Stimulated activated memory B cell treated with anti-CD40 and anti-IgM and Interleukin-4, amounts not matched to agents 10 μg/mL and 1 μg/mL and 100 μg/mL, for 72 hours (primary cell): ENCODE measurements at places on chromosomes 2 and 18.

DNA sequence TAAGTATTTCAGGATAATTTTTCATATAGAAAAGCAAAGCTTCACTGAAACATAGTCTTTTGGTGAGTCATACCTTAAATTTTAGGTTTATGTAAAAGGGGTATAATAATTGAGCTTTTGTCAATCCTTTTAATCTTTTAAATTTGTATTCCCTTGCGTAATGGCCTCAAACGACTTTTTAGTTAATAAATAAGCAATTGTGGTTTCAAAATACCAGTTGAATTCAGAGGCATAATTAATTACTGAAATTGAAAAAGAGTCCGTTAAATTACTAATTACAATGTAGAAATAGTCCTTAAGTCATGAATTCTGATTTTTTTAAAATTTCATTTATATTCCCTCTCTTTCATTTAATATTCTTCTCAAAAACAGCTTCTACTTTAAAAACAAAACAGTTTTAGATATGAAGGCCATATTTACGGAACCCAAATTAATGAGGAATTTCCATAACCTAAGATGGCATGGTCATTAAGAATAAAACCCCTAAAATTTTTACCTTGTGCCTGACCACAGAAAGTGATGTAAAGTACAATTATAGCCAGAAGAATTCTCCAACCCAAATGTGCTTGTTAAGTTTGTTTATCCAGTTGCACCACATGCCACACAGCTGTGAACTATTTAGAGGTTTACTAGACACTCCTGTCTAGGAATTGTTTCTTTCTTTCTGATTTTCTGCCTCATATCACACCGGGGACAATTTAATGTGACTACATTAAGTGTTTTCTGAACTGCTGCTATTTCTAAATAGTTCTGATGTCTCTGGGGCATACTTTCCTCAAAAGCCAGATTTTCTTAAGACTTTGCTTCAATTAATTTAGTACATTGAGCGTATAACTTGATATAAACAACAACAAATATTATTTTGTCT lies 60.7 kb upstream of the ITGA4 start:
- ATAC-seq: no peak
- peaks cover 24% of the 10 kb centered on the region for H3K4me1 ChIP-seq
- no peak overlapping the region for H3K4me3 ChIP-seq
- no peak overlapping the region for H3K27ac ChIP-seq
- no peaks in the 10 kb centered on the region for H3K27me3 ChIP-seq

GRCh38 chr18:417495-417894 lies 83.0 kb downstream of the COLEC12 start:
- no peak overlapping the region for H3K27ac ChIP-seq
- no peaks in the 10 kb centered on the region for H3K36me3 ChIP-seq
- H3K4me1 ChIP-seq: no peaks in the 10 kb centered on the region

DNA sequence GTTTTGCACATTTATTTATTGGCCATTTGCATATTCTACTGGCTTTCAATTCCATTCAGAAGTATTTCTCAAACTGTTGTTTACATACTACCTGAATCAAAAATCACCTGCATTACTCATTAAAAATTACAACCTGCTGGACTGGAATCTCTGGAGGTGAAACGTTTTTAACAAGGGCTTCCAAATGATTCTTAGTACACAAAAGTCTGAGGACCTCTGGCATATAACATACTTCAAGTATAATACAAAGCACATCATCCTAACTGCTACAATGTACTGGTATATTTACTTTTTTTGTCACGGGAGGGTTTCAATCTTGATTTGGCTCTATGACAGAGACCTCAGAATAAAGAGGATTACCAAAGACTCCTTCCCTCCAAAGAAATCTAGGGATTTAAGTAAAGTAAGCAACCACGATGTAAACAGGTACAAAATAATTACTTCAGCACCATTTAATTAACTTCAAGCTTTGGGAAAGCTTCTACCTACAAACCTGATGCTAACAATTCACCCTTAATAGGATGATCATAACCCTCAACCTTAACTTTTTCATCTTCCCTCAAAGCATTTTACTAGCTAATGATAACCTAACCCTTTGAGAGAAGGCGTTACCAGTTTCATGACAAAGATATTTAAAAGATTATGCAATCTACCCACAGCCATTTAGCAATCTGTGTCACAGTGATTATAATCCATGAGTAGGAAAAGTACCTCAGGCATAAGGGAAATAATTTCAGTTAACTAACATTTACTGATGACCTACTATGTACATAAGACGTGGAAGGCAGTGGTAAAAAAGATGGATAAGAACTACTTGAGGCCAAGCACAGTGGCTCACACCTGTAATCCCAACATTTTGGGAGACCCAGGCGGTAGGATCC lies 24.7 kb downstream of the ATAD2B start:
- peaks cover 36% of the 10 kb centered on the region for H3K4me1 ChIP-seq
- H3K4me3 ChIP-seq: no peak overlapping the region
- peaks cover 6% of the 10 kb centered on the region for H3K36me3 ChIP-seq
- H3K27ac ChIP-seq: no peak overlapping the region
- no peak for ATAC-seq
- no peaks in the 10 kb centered on the region for H3K27me3 ChIP-seq

GRCh38 chr2:46119453-46119852 lies 177.8 kb upstream of the EPAS1 start:
- peaks cover 46% of the 10 kb centered on the region for H3K36me3 ChIP-seq
- H3K4me1 ChIP-seq: no peaks in the 10 kb centered on the region
- no peak overlapping the region for H3K27ac ChIP-seq

DNA sequence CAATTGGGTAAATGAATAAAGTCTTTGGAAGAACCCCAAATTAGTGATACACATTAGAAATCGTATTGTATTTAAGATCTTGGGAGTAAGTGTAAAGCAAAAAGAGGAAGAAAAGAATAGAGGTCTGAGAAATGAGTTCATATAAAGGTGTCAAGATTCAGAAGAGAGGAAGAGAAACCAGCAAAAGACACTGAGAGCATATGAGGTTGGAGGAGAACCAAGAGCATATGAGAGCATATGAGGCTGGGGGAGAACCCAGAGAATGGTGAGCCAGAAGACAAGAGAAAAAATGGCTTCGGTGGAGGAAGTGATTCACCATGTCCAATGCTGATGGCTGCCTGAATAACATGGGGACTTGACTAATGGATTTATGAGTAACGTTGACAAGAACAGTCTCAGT lies 620.1 kb upstream of the GCFC2 start:
- no peak for ATAC-seq
- no peak overlapping the region for H3K27ac ChIP-seq
- no peaks in the 10 kb centered on the region for H3K36me3 ChIP-seq
- H3K4me3 ChIP-seq: no peak overlapping the region
- no peaks in the 10 kb centered on the region for H3K27me3 ChIP-seq
- no peaks in the 10 kb centered on the region for H3K4me1 ChIP-seq

DNA sequence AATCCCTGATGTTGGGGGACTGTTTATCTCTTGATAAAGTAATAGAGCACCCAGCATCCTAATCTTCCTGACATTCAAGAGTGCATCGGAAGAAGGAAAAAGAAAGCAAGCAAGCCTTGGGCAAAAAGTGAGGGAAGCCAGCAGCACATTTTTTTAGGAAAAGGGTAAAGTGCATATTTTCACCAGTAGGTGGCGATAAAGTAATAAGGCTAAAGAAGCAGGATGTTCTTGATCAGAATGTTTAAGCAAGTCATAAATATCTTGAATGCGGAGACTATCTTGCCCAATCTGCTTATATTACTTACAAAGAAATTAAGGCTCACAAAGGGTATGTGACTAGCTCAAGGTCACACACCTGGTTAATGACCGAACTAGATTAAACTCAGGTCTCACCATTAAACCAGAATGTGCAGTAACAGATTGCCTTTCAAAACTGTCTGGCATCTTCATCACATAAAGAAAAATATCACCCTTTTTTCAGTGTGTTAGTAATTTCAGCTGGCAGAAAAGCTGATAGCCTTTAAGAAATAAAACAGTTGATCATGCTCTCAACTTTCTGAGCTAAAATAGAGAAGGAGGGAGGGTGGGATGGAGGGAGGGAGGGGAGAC lies 83.8 kb downstream of the VIT start:
- no peak overlapping the region for H3K4me3 ChIP-seq
- no peak overlapping the region for H3K27ac ChIP-seq
- no peaks in the 10 kb centered on the region for H3K36me3 ChIP-seq
- peaks cover 17% of the 10 kb centered on the region for H3K27me3 ChIP-seq
- no peaks in the 10 kb centered on the region for H3K4me1 ChIP-seq

DNA sequence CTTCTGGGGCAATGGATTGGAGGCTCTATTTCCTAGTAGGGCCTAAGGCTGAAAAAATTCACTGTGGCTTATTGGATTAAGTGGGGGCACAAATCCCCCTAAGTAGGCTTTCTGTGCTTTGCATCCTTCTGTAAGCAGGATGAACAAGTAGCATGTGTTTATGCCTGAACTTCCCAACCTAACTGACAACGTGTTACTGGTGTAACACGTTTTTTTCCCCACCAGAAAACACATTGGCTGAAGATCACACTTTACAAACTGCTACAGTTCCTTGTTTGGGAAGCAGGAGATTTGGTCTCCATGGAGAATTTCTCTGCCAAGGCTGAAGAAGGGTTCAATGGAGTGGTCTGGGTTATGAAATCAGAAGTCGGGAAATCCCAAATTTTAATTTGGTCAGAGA lies 7.2 kb upstream of the ITGA6 start:
- H3K36me3 ChIP-seq: no peaks in the 10 kb centered on the region
- H3K4me3 ChIP-seq: no peak overlapping the region
- H3K27ac ChIP-seq: no peak overlapping the region
- no peak for ATAC-seq
- H3K4me1 ChIP-seq: no peaks in the 10 kb centered on the region

DNA sequence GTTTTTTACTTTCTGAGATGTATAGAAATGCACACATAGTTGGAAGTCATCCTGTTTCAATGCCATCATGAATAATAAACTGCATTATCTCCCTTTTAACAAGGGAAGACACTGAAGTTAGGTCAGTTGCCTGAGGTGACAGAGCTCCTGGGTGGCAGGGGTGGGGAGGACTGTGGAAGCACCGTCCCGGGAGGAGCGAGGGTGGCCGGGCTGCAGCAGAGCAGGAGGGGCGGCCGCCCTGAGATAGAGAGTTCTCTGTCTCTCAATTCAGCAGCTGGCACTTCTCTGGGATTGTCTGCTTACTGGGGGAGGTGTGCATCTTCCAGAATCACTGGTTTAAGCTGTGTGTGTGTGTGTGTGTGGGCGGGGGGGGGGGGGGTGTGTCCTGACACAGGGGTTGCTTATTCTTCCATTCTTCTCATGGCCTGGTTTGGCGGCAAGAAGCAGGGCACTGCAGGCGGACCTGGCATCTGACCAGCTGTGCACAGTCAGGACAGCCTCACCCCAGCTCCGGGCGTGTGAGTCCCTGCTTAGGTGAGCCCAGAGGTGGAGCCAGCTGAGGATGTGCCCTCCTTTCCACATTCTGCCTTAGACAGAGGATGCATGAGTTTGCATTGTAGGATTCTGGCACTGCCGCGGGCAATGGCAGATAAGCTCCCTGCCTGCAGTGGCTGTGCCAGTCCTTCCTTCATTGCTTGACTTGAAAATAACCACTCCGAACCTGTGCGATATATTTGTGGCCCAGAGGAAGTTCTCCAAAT lies 40.4 kb downstream of the VWA3B start:
- no peak for ATAC-seq
- no peak overlapping the region for H3K27ac ChIP-seq
- H3K4me1 ChIP-seq: peaks cover 18% of the 10 kb centered on the region
- no peaks in the 10 kb centered on the region for H3K36me3 ChIP-seq
- no peaks in the 10 kb centered on the region for H3K27me3 ChIP-seq
- no peak overlapping the region for H3K4me3 ChIP-seq

DNA sequence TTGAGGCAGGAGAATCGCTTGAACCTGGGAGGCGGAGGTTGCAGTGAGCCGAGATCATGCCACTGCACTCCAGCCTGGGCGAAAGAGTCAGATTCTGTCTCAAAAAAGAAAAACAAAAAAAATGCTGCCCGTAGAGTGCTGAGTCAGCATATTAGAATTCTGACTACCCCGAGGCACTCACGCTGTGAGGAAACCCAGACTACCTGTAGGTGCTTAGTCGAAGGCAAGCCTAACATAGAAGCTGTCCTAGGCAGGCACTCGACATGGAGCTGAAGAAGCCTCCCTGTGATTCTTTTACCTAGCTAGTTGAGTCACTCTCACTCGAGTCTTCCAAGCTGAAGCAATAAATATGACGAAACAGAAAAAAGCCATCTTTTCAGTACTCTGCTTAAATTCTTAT lies 1323.2 kb upstream of the DDX18 start:
- H3K4me3 ChIP-seq: no peak overlapping the region
- no peaks in the 10 kb centered on the region for H3K4me1 ChIP-seq
- H3K36me3 ChIP-seq: no peaks in the 10 kb centered on the region
- no peak for ATAC-seq
- H3K27ac ChIP-seq: no peak overlapping the region

- no peak overlapping the region for H3K27ac ChIP-seq
- no peak overlapping the region for H3K4me3 ChIP-seq
These were observed 223.1 kb upstream of the PARD3B start for GRCh38 chr2:204321910-204322751.

- no peaks in the 10 kb centered on the region for H3K27me3 ChIP-seq
- peaks cover 36% of the 10 kb centered on the region for H3K4me1 ChIP-seq
- peak overlapping the region; percentile 79 for H3K27ac ChIP-seq
These were observed 280.7 kb upstream of the HNRNPA3 start for GRCh38 chr2:176931588-176932563.

- ATAC-seq: no peak
- peaks cover 17% of the 10 kb centered on the region for H3K4me1 ChIP-seq
- no peak overlapping the region for H3K4me3 ChIP-seq
- no peaks in the 10 kb centered on the region for H3K27me3 ChIP-seq
- H3K36me3 ChIP-seq: no peaks in the 10 kb centered on the region
These were observed 850 bp downstream of the CATIP start for GRCh38 chr2:218357236-218358177.

- ATAC-seq: no peak
- peaks cover 11% of the 10 kb centered on the region for H3K4me1 ChIP-seq
- H3K4me3 ChIP-seq: no peak overlapping the region
These were observed 29.5 kb downstream of the RNF144A start for GRCh38 chr2:6946722-6947121.

- H3K36me3 ChIP-seq: no peaks in the 10 kb centered on the region
- no peak overlapping the region for H3K4me3 ChIP-seq
These were observed 6.6 kb upstream of the BARD1 start for GRCh38 chr2:214816008-214816533.

DNA sequence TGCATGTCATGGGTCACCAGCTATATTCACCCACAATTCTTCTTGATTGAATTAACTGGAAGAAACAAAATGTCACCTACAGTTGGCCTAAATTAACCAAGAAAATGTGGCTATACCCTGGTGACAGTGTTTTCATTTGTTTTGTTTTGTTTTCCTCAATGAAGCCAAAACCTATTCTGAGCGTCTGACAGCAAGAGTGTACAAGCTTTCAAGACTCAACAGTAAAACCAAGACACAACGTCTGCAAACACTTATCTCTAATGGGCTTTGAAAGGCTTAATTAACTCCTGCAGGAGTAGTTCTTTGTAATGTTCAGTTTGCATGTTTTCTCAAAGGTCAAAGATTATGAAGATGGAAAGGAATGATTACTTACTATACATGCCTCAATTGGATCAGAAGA lies 827.6 kb upstream of the KLHL29 start:
- no peaks in the 10 kb centered on the region for H3K27me3 ChIP-seq
- no peak overlapping the region for H3K27ac ChIP-seq
- no peak overlapping the region for H3K4me3 ChIP-seq
